Ovary (tissue), 10 donors: ENCODE measurements at places on chromosomes 7 and 10. TPM values are rescaled to one million over a fixed set of nuclear protein-coding genes. Genes with fewer than 3 reads are reported as not detected.

DNA sequence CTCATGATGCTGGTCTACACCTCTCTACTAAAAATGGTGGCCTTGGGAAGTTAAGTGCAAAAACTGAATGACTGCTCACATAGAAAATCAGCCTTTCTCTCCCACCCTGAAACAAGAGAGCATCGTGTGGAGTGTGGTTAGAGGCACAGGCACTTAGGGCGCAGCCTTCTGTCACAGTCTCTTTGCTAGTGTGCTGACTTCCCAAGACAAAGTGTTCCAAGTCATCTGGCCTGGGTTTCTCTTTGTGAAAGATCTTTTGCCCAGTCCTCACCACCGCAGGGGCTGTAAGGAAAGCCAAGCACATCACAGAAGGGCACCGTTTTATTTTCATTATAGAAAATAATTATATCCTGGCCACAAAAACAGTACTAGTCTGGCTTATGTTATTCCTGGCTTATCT, 12.5 kb downstream of the STN1 start:
- no peaks in the 10 kb centered on the region for H3K36me3 ChIP-seq
- peaks cover 11% of the 10 kb centered on the region for H3K4me1 ChIP-seq
- H3K4me3 ChIP-seq = no peak overlapping the region
- no peak for DNase-seq
- no peaks in the 10 kb centered on the region for H3K27me3 ChIP-seq

DNA sequence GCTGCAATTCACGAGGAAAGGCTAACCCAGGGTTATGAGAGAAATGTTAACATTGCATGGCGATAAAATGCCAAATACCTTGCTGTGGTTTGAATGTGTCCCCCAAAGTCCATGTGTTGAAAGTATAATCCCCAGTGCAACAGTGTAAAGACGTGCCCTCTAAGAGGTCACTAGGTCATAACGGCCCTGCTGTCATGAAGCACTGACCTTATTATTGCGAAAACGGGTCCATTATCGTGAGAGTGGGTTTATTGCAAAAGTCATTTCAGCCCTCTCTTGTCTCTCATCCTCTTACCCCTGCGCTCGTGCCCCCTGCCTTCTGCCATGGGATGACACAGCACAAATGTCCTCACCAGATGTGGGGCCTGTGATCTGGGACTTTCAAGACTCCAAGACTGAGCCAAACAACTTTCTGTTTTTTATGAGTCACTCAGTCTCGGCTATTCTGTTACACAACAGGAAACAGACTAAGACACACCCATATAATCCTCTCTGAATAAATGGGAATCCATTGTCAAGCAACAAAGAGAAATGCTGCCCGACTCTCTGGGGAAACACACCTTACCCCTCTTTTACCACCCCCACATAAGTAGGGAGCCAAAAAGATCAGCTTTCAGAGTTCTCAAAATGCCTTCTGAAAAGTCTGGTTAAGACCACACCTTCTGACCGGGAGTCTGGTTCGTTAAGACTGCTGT, 73.1 kb upstream of the UCN3 start:
- no peak for DNase-seq
- no peak overlapping the region for H3K4me3 ChIP-seq
- H3K4me1 ChIP-seq = no peaks in the 10 kb centered on the region

- H3K4me3 ChIP-seq = no peak overlapping the region
- H3K36me3 ChIP-seq = no peaks in the 10 kb centered on the region
- no peak overlapping the region for H3K27ac ChIP-seq
These were observed 172.5 kb upstream of the SHH start for GRCh38 chr7:155984609-155985405.

DNA sequence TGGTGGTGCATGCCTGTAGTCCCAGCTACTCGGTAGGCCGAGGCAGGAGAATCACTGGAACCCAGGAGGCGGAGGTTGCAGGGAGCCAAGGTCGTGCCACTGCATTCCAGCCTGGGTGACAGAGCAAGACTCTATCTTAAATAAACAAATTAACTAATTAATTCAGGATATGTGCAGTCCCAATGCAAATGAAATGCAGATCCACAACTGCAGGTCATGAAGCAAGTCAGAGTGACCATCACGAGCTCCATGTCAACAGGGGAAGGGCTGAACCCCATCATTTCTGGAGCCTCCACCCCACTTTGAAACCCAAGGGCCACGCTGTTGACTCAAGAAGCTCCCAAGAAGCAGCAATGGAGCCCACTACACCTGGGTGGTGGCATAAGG, 115.4 kb downstream of the LARP4B start:
- no peaks in the 10 kb centered on the region for H3K36me3 ChIP-seq
- no peak overlapping the region for H3K4me3 ChIP-seq
- DNase-seq = no peak

DNA sequence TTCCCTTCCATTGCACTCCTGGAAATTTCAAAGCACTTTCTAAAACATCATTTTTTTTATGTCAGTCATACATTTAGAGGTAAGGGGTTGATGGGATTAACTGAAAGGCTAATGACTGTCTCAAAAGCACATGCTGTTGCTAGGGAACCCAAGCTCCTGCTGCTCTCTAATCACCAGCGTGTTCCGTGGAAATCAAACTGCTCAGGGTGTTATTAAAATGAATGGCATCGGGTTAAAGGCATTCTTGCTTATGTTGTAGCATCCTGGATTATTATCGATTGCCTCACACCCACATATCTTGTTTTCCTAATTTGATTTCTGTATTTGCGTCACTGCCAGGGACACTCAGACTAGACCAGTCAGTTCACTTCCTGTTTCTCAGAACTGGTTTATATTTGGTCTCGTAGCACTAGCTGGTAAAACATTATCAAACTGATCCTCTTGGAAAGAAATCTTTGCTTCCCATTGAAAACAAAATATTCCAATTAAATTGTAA, 216.5 kb upstream of the MKLN1 start:
- H3K27me3 ChIP-seq = no peaks in the 10 kb centered on the region
- H3K4me1 ChIP-seq = peaks cover 6% of the 10 kb centered on the region
- no peak for DNase-seq
- H3K36me3 ChIP-seq = no peaks in the 10 kb centered on the region
- no peak overlapping the region for H3K27ac ChIP-seq
- H3K4me3 ChIP-seq = peak overlapping the region; percentile 88

DNA sequence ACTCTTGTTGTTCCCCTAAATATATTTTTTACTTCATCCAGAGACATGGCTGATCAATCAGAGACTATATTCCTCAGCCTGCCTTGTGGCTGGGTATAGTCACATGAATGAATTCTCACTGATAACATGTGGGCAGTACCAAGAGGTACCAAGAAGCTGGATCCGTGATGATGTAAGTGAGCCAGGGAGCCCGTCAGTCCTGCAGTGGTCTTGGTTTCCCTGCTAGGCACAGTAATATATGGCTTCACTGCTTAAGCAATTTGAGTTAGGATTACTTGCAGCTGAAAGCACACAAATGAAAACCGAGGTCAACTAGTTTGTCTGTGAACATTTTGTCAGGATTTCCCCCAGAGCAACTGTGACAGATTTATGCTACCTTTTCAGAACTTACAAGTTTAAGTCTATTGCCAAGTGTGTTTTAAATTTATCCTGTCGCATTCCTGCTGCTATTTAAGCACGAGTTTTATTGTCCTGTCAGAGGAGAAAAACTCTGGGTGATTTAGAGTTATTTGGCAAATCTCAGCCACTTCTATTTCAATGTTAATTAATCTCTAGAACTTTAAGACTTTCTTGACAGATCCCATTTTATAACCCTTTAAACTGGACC, 381.8 kb downstream of the PHF14 start:
- no peak overlapping the region for H3K27ac ChIP-seq
- H3K27me3 ChIP-seq = no peaks in the 10 kb centered on the region
- DNase-seq = no peak

GRCh38 chr7:103657474-103657894, 211.5 kb upstream of the SLC26A5 start:
- H3K36me3 ChIP-seq = no peaks in the 10 kb centered on the region
- no peak overlapping the region for H3K27ac ChIP-seq
- no peaks in the 10 kb centered on the region for H3K4me1 ChIP-seq
- H3K4me3 ChIP-seq = no peak overlapping the region

GRCh38 chr10:124053971-124054370, 39.4 kb downstream of the CHST15 start:
- H3K4me1 ChIP-seq = peaks cover 28% of the 10 kb centered on the region
- no peak overlapping the region for H3K4me3 ChIP-seq
- no peak overlapping the region for H3K27ac ChIP-seq
- no peaks in the 10 kb centered on the region for H3K36me3 ChIP-seq
- no peak for DNase-seq
- H3K27me3 ChIP-seq = no peaks in the 10 kb centered on the region

GRCh38 chr7:108307194-108307593, 149.0 kb downstream of the NRCAM start:
- H3K27me3 ChIP-seq = no peaks in the 10 kb centered on the region
- no peaks in the 10 kb centered on the region for H3K4me1 ChIP-seq
- H3K36me3 ChIP-seq = no peaks in the 10 kb centered on the region
- no peak overlapping the region for H3K4me3 ChIP-seq
- no peak for DNase-seq

The NXPH1 gene
- total RNA-seq = not detected

The C10orf105 gene
- 0.18 TPM for total RNA-seq

The SVIL gene
- 49.9 TPM for total RNA-seq

The LHFPL3 gene
- total RNA-seq = 0.34 TPM
